ENCODE measurements at places on chromosomes 5 and 9. TPM values are rescaled to one million over a fixed set of nuclear protein-coding genes. Genes with fewer than 3 reads are reported as not detected.

GRCh38 chr9:74721696-74722660 is 165.7 kb downstream of the TRPM6 start:
- DNase-seq = no peak

GRCh38 chr5:95068289-95068910 is 216.5 kb downstream of the MCTP1 start:
- DNase-seq = no peak

- DNase-seq = no peak
Measured at GRCh38 chr5:161299053-161299452, 247.5 kb downstream of the GABRB2 start.

The WNT8A gene
- not detected for polyA plus RNA-seq

The MRPS30 gene
- polyA plus RNA-seq = 36.8 TPM

DNA sequence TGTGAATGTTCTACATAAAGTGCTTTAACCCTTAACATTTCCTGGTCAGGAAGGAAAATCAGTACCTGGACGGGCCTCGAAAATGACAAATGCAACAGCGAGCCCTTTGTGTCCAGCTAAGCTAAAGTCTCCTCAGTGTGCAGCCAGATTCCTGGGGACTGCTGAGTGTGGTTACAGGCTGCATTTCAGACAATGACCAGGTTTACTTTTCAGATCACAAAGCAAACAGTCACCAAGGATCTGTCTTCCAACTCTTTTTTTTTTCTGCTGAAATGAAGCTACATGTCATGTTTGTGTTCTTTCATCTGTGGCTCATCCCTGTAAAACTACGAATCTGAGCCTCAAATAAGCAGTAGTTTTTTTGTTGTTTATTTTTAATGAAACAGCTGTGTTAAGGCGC is 20.8 kb downstream of the SLC46A2 start:
- DNase-seq = no peak

DNA sequence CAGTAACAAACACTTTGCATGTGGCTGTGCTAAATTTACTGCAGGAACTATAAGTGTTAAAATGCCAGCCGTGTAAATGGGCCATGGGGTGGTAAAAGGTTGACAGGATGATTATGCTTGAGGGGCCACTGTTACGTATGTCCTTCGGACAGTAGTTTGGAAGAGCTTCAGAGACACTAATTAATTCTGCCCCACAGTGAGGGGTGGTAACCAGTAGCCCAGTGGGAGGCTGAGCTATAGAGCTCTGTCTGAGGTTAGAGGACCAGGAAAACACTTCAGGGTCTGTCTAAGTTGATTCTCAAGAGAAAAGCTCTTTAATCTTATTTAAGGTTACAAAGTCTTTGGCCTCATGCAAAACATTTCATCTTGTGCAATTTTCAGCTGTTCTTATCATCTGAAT is 176.6 kb downstream of the DMRTA1 start:
- DNase-seq = no peak

- no peak for DNase-seq
Measured at GRCh38 chr9:77876590-77876989, 155.0 kb downstream of the GNAQ start.

The NUTM2G gene
- polyA plus RNA-seq = 0.02 TPM

The SLC45A2 gene
- polyA plus RNA-seq = 0.70 TPM

The CKMT2 gene
- polyA plus RNA-seq = 1,778 TPM

DNA sequence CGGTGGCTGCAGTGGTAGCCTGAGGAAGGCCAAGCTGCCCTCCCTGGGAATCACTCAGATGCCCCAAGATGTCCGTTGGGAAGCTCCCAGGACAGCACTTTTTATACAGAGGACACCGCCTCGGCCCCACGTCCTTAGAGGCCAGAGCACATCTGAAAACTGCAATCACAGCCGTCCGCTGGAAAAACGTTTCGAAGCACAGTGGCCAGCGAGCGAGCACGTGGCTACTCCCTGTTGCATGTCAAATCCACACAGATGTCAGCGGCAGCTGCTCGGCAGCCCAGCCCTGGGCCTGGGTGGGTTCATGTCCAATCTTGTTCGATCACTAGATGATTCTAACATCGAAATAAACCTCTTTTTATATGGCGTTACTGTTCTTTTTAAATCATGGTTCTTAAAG is 8.9 kb downstream of the PPP1R26 start:
- peak; percentile 23 for DNase-seq

DNA sequence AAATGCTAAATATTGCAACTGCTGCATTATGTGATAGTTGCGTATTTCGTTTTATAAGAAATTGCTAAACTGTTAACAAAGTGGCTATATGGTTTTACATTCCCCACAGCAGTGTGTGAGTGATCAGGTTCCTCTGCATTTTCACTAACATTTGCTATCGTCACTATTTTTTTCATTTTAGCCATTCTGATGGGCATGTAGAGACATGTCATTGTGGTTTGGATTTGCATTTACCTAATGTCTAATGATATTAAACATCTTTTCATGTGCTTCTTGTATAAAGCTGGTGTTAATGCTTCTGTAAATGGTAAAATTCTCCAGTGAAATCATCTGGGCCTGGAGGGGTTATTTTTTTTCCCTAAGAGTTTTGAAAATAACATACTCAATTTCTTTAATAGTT is 61.6 kb downstream of the ERCC6L2 start:
- DNase-seq = no peak

The TAF11L2 gene
- polyA plus RNA-seq = not detected

The RNF145 gene
- 16.4 TPM for polyA plus RNA-seq

DNA sequence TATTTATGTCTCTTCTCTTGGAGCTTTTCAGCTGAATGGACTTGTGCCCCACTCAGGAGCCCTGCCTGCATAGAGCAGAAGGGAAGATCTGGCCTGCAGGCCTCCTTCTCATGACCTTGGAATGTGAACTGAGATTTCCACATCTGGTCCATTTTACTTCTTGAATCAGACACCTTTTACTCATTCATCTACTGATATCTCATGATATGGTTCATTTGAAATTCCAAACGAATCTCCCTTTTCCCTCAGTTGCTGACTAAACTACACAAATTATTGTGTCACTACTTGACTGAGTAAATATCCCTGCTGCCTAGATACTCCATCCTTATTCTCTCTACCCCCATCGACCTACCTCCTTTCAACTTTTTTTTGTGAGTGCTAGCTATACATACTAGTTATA is 138.7 kb downstream of the PLCXD3 start:
- no peak for DNase-seq

GRCh38 chr9:130207241-130207992 is 35.2 kb downstream of the NCS1 start:
- DNase-seq = peak; percentile 40

DNA sequence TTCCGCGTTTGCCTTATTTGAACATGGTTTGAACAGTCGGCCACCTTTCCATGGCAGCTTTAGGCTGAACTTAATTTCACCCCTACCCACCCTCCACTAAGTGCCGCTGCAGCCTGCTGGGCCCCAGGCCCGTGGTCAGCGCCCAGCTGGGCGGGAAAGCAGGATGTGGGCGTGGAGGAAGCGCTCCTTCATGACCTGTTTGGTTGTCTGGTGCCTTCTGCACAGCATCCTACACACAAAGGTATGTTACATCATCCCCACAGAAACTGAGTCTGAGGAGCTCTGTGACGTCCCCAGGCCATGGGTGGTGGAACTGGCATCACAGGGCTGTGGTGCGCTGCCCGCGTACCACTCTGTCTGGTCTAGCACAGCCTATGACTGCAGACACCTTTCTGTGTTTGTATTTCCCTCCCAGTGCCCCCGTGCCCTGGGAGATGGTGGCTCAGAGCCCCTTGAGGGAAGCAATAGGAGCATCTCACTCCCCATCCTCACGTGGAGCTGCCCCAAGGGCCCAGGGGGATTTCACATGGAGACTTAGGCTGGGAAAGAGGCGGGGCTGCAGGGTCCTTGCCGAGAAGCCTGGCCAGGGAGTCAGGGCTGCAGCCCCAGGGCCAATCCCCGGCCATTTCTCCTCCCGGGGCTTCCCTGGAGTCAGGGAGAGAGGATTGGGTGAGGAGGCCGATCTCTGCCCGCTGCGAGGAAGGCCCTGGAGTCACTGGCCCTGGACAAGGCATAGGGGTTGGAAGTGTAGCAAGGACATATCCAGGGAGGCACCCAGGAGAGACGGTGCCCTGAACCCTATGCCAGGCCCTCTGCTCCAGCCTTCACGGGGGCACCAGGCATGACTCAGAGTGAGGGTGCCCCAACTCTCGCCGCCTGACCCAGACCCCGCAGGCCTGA is 37.5 kb upstream of the SUSD3 start:
- DNase-seq = no peak

The PRR7 gene
- polyA plus RNA-seq = 0.27 TPM

The CLTB gene
- polyA plus RNA-seq = 329 TPM

- DNase-seq = no peak
Measured at GRCh38 chr5:124538191-124538590, 208.2 kb downstream of the ZNF608 start.

The CCL27 gene
- 0.18 TPM for polyA plus RNA-seq

The SLC4A9 gene
- 0.05 TPM for polyA plus RNA-seq

DNA sequence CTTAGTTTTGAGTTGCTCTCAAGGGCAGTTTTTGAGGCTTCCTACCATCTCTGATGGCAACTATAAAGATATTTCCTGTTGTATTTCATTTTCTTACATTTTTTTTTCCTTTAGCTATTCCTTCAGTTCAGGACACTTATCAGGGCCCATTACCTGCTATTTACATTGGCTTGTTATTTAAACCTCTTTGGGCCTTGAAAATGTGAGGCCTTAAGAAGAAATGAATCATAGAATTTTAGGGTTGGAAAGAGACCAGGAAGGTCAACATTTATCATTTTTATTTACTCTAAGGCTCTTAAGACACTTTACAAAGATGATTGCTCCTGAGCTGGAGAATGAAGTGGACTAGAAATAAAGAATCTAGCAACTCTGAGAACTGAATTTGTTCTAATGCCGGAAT is 335.2 kb downstream of the DTWD2 start:
- DNase-seq = no peak

The BRD3 gene
- 13.0 TPM for polyA plus RNA-seq

DNA sequence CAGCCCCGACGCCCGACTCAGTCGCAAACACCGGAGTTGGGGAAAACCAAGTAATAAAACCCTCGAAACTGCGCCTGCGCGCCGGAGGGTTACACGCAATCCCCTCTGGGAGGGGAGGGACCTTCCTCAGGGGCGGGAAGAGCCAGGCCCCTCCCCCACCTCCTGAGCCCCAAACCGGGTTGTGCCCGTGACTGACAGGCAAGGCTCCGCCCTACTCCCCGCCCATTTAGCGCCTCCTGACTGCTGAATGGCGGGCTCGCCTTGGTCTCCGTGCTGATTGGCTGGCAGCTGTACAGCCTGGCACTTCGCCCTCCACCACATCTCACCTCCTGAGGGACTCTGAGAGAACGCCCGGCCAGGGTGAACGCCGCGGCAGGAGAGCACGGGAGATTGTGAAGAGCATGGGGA is at the start of gene PRDM9:
PRDM9 (plus strand) TSS at position 332 of the 408 bp plus-strand sequence. CDS start 1,425 bp downstream, outside the sequence.
- DNase-seq = peak; percentile 89

DNA sequence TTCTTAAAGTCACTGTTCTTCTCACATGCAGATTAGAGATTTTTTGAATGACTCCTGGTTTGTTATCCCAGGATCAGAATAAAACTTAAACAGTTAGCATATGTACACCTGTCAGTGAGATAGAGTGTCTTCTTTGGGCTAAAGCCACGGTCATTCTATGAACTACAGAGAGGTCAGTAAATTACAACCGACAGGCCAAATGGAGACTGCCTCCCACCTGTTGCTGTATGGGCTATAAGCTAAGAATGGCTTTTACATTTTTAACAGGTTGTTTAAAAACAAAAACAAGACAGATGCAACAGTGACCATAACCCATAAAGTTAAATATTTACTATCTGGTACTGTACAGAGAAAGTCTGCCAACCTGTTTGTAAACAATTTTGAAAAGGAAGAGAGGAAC is 125.7 kb downstream of the ELAVL2 start:
- DNase-seq = no peak

DNA sequence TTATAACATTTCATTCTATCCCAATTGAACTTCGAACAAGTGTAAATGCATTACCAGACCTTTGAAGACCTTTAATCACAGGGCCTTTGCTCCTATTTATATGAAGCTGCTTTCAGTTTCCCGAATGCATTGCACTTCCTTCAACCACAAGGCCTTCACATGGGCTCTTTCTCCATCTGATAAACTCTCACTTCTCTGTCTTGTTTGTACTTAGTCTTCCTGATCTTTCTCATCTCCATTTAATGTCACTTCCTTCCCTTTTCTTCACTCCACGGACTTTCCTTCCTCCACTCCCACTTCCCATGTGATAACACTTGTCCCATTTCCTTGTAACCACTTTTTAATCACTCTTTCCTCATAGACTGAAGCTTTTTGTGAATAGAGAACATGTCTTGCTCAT is 74.3 kb upstream of the TNC start:
- no peak for DNase-seq

GRCh38 chr5:52065182-52065581 is 681.9 kb downstream of the ISL1 start:
- DNase-seq = no peak

DNA sequence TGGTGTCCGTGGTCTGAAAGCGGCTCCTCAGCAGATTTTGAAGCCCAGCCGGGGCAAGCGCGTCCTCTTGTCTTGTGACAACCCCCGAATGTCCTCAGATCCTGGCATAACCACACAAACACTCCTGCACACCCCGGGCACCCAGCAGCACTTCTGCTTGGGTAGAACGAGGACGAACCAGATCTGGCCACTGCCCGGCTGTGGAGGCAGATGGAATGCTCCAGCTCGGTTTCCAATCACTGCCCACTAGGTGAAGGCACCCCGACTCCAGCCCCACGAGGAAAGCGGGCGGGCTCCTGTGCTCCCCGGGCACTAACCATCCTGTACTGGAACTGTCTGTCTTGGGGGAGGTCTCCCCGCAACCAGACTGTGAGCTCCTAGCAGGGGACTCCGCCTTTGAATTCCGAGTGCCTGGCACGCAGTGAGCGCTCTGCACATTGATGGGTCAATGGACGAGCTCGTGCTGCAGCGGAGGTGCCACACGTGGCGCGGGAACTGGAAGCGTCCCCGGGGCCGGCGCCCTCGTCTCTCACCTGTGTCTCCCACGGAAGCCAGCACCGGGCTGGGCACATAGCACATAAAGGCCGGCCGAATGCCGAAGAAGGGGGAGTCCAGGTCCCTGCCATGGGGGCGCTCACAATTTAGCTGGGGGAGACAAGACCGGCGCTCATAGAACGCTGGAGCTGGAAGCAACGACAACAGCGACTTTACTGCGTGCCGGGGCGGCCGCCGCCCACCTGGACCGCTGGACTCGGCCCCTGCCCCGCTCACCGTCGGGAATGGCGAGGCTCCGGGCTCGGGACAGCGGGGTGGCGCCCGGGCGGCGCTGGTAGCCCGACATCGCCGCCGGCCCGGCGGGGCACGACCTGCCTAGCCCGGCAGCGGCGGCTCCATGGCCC is 608 bp downstream of the ENTR1 start:
- DNase-seq = peak; percentile 43

The TAF1L gene
- polyA plus RNA-seq = not detected

DNA sequence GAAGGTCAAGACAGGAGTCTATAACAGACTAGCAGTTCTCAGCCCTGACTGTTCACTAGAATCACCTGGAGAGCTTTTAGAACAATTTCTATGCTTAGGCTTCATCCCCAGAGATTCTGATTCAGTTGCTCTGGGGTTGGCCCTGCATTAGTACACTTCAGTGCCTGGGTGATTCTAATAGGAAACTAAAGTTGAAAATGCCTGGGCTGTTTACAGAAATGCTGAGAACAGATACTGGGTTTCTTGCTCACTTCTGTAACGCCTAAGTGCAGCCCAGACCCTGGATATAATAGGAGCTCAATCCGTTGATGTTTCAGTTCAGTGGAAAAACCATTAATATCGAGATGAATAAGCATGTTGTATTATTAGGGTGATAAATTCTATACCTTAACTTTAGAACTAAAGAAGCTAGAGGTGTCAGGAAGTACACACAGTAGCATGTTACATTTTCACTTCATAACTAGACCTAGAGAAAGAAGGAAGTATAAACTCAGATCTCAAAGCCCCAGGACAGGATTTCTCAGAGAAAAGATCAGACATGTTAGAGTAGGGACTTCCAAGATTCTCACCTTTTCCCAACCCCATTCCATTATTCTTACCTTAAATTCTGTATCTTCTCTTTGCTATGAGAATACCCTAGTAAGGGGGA is 20.4 kb downstream of the HAVCR2 start:
- no peak for DNase-seq
